ENCODE measurements at places on chromosomes 12 and 14.

DNA sequence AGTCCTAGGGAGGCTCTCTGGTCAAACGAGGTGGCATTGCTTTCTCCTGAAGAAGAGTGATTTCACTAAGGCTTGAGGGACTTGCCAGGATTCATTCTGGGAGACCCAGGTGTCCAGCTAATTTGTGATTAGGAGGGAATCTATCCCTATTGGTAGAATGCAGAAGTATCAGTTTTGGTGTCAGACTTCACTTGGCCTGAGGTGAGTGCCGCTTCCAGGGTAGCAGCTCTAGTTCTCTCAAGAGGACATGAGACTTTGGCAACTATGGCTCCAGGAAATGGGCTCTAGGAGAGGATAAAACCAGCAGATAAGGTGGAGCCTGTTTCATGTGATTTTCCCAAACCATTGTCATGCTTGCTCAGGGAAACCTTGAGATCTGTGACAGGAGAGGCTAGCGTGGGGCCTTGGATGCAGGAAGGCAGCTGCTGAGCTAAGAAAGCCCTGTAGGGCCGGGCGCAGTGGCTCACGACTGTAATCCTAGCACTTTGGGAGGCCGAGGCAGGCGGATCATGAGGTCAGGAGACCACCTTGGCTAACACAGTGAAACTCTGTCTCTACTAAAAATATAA, 11.6 kb upstream of the TMEM117 start:
- DNase-seq: no peak

GRCh38 chr12:3142386-3142785, 65.2 kb downstream of the TSPAN9 start:
- no peak for DNase-seq

GRCh38 chr12:115886666-115887065, 390.8 kb downstream of the MED13L start:
- DNase-seq: no peak

GRCh38 chr12:754851-755562, 2.6 kb downstream of the WNK1 start:
- DNase-seq: peak; percentile 81

- no peak for DNase-seq
Measured at GRCh38 chr12:49084438-49084837, 10.2 kb downstream of the DHH start.

DNA sequence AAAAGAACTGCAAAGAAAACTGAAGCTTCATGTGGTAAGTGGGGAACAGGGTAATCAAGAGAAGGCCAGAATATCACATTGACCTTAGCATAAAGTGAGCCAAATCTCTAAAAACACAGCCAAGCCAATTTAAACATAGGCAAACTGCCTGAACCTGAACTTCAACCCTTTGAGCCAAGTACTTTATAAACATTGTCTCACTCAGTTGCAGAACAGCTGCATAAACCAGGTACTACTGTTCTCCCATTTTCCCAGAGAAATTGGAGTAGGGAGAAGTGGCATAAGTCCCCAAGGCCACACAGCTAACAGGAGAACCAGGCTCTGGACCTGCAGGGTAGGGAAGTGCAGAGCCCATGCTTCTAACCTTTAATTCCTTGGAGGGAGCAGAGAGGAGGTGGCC, 30.4 kb upstream of the FKBP4 start:
- DNase-seq: no peak

GRCh38 chr12:115964626-115965025, 312.9 kb downstream of the MED13L start:
- no peak for DNase-seq

DNA sequence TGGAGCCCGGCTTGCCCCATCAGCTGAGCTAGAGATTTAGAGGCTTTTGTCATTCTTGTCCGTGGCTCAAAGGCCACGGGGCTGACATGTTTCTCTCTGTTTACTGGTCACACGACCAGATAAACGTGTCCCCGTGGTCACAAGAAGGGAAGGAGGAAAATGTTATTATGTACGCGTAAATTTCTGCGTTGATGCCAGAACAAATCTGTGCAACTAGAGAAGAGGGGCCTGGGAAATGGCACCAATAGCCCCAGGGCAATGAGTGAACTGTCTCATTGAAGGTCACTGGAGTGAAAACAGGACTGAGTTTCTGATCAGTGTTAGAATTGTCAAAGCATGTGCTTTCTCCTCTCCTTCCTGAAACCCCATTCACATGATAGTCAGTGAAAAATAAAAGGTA, 25.3 kb downstream of the OAS2 start:
- DNase-seq: no peak

DNA sequence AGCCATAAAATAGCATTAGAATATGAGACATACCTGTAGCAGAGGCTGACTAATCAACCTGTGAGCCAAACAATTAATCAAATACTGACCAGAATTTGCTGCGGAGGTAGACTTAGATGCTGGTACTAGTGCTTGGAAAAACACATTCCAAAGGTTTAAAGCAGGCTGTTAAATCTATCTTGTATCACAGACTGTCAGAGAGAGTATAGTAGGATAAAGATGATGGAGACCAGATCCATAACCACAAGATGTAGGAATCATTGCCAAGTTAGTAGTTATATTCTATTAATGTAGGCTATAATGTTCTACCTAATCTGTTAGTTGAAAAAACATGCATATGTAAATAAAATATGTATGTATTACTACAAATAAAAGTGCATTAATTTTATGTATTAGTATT, 726.2 kb downstream of the SLC6A15 start:
- DNase-seq: no peak

DNA sequence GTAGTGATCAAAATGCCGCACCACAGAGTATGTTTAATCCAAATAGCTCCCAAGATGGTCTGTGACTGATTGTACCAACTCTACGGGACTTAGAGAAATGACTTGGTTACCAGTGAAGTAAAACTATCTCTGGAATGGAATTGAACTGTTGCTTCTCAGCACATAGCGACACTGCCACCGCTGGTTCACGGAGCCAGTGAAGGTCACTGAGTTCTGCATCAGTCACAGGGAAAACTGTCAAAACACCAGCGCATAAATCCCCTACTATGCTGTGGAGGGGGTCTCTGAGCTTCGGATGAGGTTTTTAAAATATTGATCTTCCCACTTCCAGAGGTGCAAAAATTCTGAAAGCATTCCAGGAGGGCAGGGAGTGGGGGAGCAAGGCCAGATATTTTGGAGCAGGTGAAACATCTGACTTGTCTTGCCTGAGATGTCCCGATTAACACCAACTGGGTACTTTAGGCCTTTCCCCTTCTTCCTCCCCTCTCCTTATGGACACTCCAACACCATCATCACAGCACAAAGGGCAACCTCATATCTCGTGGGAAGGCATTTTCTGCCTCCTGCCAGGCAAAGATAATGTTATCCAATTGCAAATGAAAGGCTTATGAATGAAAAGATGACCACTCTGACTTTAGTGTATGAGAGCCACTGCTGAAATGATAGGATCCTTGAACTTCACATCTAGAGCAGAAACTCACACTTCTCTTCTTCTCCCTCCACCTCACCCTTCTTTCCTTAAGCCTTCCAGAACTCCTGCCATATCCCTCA, 2.0 kb upstream of the PLXNC1 start:
- DNase-seq: no peak

- DNase-seq: peak; percentile 4
Measured at GRCh38 chr12:66739940-66740651, 61.2 kb upstream of the GRIP1 start.

DNA sequence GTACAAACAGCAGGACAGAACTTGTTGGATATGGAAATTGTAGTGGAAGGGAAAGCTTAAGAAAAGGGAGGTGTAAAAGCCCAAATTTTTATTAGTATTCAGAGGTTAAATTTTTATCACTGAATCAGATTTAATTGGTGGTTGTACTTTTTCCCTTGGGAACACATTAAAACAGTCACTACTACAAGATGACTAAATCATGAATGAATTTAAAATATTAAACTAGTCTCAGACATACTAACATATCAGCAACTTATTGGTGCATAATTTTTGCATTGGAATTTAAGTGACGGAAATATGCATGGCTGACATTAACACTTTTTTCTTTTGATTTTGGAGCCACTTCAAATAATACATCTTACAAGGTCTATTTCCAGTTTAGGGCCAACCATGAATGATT, 27.6 kb downstream of the SAMD4A start:
- DNase-seq: no peak

- DNase-seq: no peak
Measured at GRCh38 chr14:105602243-105602750, 75.9 kb downstream of the TMEM121 start.
